ENCODE measurements at places on chromosomes 7 and 10. TPM values are rescaled to one million over a fixed set of nuclear protein-coding genes. Genes with fewer than 3 reads are reported as not detected.
A peak's percentile ranks its signal among the peaks of the same experiment; 100 is the strongest.

DNA sequence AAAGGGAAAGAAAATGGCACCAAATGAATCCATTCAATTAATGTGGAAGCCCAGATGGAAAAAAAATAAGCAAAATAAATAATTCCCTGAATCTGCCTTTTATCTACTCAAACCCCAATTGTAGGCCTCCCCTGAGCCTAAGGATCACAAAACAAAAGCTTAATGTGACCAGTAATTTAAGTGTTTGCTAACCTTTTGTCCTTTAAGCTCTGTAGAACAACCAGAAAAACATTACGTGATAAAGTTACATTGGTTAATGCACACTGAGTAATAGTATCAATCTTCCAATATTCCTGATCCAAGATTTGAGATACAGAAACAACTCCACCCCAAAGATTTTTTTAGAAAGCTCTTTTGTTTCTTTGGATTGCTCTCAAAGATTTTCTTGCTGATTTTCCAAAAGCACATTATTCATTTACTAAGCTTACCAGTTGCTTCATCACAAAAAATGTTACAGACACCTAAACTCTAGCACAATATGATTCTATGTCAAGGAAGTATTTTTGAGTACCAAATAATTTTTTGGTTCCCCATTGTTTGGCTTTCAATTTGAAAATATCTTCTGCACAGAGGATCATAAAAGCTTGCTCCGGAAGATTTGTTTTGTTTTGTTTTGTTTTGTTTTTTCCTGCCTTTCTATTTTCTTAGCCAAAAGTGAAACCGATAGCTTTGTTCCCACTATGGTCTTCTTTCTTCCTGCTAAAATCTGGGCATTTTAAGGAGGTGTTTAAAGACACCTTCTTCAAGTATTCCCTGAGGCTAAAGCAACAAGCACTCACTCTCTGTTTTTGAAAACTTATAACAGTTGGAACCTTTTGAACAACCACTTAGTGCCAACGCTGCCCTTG lies 54.2 kb downstream of the TRIL start:
- no peak for DNase-seq

GRCh38 chr10:19713800-19714525 lies 102.3 kb upstream of the PLXDC2 start:
- no peak for DNase-seq

GRCh38 chr10:60594476-60595051 lies 183.7 kb upstream of the CDK1 start:
- DNase-seq: no peak

- DNase-seq: no peak
Observed at GRCh38 chr7:156000601-156001396, 188.5 kb upstream of the SHH start.

- DNase-seq: no peak
Observed at GRCh38 chr7:106952658-106953231, 87.7 kb downstream of the PIK3CG start.

GRCh38 chr7:139838876-139839275 lies 9.8 kb downstream of the TBXAS1 start:
- no peak for DNase-seq

GRCh38 chr10:126155528-126155927 lies 232.7 kb downstream of the ADAM12 start:
- DNase-seq: no peak

- no peak for DNase-seq
Observed at GRCh38 chr7:102834466-102834865, 78.3 kb upstream of the LRRC17 start.

DNA sequence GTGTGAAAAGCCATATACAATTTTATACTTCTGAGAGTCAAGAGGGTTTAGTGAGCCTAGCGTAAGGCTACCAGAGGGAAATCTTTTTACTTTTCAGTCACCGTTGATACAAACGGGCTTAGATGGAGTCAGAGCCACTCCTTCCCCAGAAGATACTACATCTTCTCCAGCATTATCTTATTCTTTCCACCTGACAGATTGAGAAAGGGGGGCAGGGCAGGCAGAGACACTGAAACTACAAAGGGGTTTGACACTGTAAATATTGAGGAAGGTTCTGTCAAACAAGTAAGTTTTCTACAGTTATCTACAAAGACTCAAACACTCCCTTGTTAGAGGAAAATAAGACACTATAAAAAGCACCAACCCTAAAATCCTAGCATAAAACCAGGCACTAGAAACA lies 100.0 kb downstream of the RELN start:
- no peak for DNase-seq

GRCh38 chr10:133195096-133195495 lies 34.9 kb upstream of the UTF1 start:
- no peak for DNase-seq

- no peak for DNase-seq
Observed at GRCh38 chr7:1591396-1591795, 21.6 kb upstream of the PSMG3 start.

- no peak for DNase-seq
Observed at GRCh38 chr7:112781110-112781509, 9.1 kb downstream of the TMEM168 start.

GRCh38 chr7:2530071-2530987 lies 10.8 kb downstream of the LFNG start:
- DNase-seq: peak; percentile 81

DNA sequence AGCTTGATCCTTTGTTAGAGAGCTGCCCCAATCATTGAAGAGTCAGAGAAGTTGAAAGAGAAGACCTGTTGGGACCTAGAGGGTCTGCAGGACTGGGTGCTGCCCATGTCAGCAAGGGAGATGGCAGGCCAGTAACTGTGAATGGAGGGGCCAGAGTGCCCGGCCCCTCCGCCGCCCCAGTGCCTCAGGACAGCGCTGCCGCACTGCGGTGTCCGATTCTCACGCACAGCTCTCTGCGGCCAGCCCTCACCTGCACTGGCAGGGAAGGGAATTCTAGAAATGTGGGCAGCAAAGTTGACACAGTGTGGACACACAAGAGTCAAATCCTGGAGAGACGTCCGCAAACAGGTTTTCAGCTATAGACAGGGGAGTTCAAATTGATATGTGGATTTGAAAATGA lies 373.5 kb downstream of the TCERG1L start:
- no peak for DNase-seq

GRCh38 chr7:19958309-19958896 lies 185.0 kb upstream of the TMEM196 start:
- no peak for DNase-seq

- DNase-seq: no peak
Observed at GRCh38 chr7:6154542-6155404, 117.7 kb downstream of the CYTH3 start.

DNA sequence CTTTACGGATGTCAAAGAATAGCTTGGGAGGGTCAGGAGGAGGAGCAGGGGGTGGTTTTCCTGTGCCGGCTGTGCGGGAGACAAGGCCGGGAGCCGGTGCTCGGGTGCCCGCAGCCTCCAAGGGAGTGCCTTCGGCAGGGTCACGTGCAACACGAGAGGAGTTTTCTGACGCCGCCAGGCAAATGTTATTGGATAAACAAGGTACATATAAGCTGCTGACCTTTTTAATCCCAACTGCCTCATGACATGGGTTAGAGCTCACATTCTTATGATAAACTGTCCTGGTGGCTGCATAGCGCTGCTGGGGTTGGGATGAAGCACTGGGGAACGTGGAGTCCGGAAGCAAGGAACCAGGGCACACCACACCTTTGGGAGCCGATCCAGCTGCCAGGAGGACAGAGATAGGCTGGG lies 124.8 kb upstream of the PDLIM1 start:
- no peak for DNase-seq

The ZNF488 gene
- total RNA-seq: 0.23 TPM

The SOSTDC1 gene
- not detected for total RNA-seq

The PPP1R3C gene
- 0.09 TPM for total RNA-seq

The NUTM2D gene
- 0.20 TPM for total RNA-seq

The GIMAP1 gene
- 10.7 TPM for total RNA-seq

The KCNIP2 gene
- total RNA-seq: 6.3 TPM
